ENCODE measurements at places on chromosomes 1 and 21.

DNA sequence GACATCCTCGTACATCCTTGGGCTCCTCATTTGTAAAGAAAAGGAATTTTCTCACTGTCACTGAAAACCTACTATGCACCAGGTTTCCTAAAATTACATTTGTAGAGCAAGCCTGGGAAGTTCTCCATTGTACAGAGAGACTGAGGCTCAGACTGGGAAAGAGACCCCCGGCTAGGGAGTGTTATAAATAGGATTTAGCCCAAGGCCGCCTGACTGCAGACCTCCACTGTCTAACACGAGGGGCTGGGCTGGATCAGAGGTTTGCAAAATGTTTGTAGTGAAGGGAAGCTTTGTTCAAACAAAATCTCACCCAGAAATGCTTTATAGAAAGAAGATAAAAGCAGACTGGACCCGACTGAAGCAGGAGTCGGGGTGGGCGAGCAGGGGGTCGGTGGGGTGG is 131.3 kb downstream of the ACTL8 start:
- no peak for DNase-seq

GRCh38 chr1:20413136-20413775 is 72.8 kb downstream of the CAMK2N1 start:
- DNase-seq: no peak

DNA sequence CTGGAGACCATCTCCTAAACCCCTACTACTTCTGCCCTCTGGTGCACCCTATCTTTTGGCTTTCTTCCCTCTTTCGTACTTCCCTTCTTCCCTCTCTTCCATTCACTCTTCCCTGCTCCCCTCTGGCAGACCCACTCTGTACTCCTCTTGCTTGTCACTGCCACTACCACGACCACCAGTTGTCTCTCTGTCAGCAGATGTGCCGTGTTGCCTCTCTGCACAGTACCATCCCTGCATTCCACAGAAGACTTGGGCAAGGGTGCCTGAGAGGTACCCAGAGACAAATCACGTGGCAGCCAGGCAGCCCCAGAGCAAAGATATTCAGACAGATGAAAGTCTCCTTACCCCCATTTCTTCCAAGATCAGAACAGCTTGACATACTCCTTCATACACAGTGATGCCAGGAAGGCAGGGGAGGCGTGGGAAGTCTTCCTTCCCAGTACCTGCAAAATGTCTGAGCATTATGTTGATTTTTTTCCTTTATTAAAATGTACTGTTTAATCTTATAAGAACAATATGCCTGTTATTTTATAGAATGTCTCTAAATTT is 15.0 kb downstream of the CAMSAP2 start:
- DNase-seq: no peak

DNA sequence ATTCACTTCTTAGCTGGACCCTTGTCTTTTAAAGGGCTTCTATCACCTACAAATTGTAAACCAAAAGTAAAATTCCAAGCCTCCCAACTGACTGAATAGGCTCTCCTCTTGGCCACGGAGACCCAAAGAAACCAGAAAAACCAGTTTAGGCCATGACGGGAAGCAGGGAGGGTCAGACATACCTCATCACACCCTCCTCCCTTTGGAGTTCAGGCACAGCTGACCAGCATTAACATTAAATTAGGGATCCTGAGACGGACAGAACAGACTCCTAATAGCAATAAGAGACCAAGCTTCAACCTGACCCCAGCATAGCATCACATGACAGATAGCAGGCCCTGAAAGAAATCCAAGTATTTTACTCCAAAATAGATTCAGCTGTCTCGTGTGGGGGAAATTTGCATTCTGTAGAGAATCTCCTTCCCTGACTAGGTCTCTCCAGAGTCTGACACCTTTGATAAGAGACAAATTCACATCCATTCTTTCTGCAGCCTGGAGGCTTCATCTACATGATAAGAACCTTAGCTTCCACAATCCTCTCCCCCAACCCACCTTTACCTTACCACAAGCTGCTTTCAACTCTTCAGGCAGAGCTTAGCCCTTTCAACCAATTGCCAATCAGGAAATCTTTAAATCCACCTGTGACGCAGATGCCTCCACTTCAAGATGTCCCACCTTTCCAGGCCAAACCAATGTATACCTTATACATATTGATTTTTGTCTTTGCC is 177.1 kb upstream of the RAB4A start:
- DNase-seq: no peak

- no peak for DNase-seq
Measured at GRCh38 chr1:156489166-156489934, 11.2 kb downstream of the MEF2D start.

DNA sequence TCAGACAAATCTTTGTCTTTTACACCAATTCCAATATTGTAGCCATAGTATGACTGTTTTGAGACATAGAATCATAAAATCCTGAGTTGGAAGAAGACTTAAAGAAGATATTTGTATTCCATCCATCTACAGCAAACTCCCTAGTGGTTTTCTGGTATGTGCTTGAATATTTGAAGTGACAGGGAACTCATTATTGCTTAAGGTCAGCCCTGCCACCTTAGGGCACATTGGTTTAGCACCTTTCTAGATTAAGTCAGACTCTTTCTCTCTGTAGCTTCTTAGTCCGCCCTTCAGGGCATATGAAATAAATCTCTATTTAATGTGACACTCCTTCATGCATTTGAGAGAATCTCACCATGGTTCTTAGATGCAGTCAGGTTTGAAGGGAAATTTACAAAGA is 49.8 kb downstream of the PTGER3 start:
- no peak for DNase-seq

DNA sequence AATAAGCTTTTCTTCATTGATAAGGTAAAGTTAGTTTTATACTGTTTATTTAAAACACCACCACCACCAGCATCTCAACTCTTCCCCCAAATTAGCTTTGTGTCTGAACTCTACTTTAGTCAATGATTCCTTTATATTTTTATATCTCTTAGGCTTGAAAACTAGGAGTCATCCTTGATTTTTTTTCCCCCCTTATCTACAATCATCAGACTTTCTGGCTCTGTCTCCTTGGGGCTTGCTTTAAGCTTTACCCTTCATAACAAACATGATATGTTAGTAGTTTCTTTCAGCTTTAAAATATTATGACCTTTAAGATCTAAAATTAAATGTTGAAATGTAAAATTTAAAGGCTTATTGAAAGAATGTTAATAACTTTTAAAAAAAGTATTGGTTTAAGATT is 28.3 kb downstream of the HS2ST1 start:
- no peak for DNase-seq

DNA sequence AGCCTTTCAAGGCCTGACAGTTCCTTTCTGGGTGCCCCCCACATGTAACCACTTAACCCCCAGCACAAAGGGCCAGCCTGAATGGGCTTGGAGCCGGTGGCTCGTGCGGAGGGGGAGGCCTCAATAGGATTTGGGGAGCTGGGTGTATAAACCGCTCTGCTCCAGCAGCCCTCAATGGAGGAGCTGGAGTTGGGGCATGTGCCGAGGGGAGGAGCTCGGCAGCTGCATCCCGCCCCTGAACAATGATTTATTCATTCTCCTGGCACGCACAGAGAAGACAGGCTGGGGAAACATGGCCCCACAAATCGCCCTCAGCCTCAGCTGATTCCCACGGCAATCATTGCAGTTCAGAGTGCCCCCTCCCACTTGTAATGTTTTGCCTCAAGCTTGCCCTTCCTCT is 6.9 kb upstream of the C1orf216 start:
- DNase-seq: no peak

DNA sequence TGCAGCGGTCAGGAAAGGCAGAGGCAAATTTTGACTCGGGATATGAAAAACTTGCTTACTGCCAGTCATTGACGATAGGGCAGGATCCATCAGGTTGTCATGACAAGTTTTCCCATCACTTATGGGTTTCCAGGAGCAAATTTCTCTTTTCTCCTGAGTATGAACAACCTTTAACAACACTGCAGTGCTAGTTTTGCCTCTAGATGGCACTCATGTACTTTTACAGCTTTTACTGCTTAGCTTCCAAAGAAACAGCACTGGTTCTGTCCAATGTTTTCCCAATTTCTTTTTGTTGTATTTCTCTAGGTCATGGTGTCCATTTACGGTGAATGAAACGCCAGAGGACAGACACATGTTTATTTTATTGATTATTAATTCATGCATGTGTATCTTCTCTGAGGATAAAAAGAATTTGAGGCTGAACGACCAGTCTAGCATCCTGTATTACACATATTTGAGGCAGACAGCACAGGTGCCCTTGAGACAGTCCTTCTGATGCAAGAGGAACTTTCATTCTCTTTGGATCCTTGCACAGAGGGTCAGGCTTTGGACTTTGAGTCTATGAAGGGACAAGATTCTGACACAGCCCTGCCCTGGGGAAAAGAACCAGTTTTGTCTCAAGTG is 112.3 kb upstream of the TRABD2B start:
- peak; percentile 44 for DNase-seq

DNA sequence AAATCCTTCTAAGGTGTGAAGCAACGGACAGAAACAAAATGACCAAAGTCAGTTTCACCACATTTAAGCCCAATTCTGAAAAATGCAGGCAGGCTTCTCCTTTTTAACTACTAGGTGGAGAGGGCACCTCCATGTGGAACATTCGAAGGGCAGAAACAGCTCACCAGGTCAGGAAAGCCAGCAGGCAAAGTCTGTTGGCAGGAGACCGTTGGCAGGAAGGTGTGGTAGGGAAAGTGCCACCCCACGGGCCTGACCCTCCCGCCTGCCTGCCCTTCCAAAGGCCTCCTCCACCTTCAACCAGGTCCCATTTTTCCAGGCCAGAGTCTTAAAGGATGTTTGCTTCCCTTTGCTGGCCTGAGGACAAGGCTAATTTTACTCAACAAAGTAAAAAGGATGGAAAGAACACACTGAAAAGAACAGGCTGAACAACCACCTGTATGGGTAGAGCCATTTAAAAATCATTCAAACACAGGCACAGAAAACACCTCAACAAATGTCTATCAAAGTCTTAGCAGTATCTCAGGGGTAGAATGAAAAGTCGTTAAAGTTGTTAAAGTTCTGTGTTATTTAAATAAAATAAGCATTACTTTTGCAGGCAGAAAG is 26.4 kb downstream of the CAPZB start:
- no peak for DNase-seq

DNA sequence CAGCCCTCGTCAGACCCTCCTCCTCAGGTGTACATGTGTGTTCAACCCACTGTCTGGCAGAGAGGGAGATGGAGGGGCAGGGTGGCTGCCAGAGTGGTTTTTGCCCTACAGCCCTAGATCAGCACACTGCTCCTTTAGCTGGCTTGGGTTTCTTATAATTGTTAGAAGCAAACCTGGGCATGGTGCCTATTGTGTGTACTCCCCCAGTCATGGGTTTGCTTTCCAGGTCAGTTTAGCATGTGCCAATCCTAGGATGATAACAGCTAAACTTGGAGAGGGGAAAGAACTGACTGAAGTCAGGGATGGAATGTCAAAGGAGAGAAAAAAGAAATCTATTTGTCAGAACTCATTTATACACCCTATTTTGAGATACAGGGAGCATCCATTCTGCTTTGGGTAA is 63.3 kb downstream of the UCK2 start:
- DNase-seq: no peak

DNA sequence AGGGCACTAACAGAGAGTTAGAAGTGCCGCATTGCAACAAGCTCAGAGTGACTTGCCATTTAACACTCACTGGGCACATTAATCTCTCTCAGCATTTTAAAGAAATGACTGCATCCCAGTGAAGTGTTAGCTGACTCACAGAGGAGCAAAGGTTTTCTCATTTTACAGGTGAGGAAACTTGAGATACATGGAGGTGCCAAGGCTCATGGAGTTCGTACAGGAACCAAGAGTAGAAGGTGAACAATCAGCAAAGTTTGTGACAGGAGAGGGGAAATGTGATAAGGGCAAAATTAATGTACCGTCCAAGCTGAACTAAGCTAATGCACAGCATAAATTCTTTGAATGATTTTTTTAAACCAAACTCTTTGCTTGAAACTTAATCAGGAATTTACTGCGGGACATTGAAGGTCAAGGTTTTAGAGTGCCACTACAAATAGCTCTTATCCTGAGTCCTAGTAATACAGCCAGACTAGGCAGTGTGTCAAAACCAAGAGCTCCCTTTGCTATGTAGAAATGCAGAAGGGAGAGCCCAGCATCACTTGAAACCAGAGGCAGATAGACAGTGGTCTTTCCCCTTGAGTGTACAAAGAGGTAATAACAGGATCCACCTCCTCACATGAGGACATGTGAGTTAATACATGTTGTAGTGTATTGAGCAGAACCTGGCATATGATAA is 22.4 kb upstream of the NTPCR start:
- no peak for DNase-seq

DNA sequence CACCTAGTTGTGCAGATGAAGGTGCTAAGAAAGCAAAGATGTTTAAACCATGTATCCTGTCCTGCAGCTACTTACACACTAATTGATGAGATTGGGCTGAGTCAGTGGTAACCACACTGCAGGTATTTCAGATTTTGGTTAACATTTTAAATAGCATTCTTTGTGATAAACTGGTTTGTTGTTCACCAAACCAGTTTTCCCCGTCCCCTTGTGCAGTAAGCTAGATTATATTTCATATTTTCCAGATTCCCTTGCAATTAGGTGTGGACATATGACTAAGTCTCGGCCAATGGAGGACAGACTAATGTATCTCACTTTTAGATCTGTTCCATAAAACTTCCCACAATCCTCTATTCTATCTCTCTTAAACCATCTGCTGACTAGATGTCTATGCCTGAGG is 320.4 kb downstream of the RWDD3 start:
- no peak for DNase-seq

GRCh38 chr1:221878134-221878533 is 136.2 kb upstream of the DUSP10 start:
- no peak for DNase-seq

GRCh38 chr1:40795811-40796586 is 12.4 kb downstream of the KCNQ4 start:
- DNase-seq: no peak

DNA sequence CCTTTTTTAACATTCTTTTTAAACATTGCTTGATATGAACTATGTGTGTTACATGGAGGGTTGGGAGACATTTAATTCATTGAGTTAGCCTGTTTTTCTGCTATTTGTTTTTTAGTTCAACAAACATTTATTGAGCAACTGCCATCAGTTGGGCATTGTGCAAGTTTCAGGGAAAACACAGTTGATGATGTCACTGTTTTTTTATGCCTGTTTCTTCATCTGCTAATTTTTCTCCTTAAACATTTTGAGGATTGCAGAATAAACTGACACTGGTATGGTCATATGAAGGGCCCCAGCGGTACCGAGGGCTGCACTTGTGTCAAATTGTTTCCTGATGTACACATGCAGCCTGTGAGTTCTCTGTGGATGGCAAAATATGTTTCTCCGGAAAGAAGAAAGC is 253.0 kb downstream of the FGGY start:
- no peak for DNase-seq

DNA sequence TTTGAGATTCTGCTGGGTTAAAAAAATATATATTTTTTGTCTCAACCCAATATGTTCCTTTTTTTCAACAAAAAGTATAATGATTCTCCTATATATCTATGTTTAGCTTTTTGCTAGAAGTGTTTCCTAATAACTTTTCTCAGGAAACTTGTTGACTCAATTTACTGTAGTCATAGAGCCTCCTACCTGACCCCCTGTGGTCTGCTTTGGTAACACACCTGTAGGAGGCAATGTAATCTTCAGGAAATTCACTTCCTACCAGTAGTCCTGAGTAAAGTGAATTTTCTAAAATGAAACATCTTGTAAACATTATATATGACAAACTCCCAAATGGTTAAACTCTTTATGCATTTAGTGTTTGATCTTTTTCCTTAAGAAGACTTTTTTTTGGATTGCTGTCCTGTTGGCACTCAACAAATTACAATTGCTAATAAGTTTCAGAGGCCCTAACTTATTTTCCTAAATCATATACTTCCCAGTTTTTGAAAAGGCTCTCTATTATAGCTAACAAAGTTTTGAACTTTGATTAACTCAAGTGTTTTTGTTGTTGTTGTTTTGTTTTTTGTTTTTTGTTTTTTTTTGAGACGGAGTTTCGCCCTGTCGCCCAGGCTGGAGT is 118.3 kb downstream of the OLFML2B start:
- peak; percentile 23 for DNase-seq
